Esophagus muscularis mucosa (tissue), 4 donors: ENCODE measurements at places on chromosomes 2 and 18.

DNA sequence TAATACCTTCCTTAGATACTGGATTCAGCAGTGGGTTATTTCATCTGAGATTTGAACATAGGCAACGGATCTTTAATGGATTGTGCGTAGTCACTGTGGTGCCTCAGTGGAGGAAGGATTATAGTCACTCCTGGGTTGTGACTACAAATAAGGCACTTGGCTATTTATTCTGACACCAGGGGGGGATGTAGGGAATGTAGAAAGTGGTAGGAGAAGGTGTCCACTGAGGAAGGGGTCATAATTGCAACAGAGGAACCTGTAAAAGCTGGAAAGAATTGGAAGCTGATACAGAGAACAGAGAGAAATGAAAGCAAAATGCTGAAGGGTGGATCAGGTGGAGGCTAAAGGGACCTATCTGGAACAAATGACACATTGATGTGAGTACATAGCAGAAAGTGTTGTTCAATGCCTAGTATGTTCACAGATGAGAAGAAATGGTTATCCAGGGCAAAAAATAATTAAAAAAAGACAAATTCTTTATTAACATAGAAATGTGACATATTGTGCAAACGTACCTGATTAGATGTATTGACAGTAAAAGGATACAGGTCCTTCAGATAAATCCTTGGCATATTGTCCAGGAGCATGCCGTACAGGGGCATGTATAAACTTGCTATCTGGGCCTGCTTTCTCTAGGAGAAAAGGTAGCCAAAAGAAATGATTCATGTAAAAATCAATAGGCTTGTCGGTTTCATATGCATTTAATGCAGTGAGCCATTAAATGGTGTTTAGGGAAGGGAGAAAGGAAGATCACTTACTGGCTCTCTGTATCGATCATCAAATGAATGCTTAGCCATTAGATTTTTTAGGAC lies 91.2 kb upstream of the CCDC195 start:
- no peak for DNase-seq

- no peak for DNase-seq
These were observed 10.5 kb upstream of the CDK15 start for GRCh38 chr2:201795607-201796477.

GRCh38 chr2:48829036-48829435 lies 73.5 kb upstream of the LHCGR start:
- peak; percentile 19 for DNase-seq

GRCh38 chr2:69612200-69612599 lies 31.3 kb downstream of the AAK1 start:
- DNase-seq = no peak

- no peak for DNase-seq
These were observed 32.2 kb upstream of the PIK3C3 start for GRCh38 chr18:41922841-41923240.

GRCh38 chr2:119439574-119440500 lies 8.2 kb downstream of the TMEM37 start:
- no peak for DNase-seq

DNA sequence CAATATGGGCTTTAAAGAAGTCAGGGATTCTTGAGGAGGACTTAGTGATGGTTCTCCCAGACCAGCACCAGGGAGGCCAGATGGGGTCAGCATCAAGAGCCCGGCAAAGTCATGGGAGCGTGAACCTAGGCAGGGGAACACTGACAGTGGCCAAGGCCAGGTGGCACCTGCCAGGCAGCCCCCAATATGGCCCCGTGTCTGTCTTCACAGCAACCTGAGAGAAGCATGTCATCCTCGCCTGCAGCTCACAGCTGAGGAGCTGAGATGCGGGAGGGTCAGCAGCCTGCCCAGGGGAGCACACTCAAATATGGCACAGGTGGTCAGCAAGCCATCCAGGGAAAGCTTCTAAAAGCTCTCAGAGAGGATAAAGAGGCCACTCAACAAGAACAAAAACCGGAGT lies 105.7 kb upstream of the GPC1 start:
- DNase-seq = no peak

GRCh38 chr2:135072125-135072997 lies 20.3 kb downstream of the RAB3GAP1 start:
- DNase-seq = no peak

- DNase-seq = no peak
These were observed 27.1 kb downstream of the KIAA2012 start for GRCh38 chr2:202100176-202100575.

DNA sequence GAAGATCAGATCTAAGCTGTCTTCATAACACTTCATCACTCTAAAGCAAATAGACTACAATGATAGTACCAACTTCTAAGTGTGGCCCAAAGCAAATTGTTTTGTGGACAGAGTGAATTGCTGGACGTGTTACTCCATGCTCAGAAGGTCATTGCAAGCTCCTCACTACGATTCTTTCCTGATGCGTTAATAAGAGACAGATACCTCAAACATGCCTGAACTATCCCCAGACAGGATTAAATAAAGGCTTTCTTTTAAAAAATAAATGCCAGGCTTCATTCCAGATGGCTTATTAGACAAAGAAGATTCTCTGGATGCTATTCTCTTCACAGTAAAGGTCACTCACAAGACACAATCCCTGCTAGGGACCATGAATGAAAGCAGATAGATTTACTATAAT lies 621.2 kb downstream of the DCDC2C start:
- DNase-seq = no peak

GRCh38 chr2:114068438-114068837 lies 178.5 kb downstream of the ACTR3 start:
- DNase-seq = no peak

- DNase-seq = no peak
These were observed 65.6 kb upstream of the REV1 start for GRCh38 chr2:99555404-99555803.

- DNase-seq = no peak
These were observed 12.9 kb downstream of the IER3IP1 start for GRCh38 chr18:47163241-47163640.

- no peak for DNase-seq
These were observed 863.7 kb downstream of the EPHA4 start for GRCh38 chr2:220708366-220708765.

DNA sequence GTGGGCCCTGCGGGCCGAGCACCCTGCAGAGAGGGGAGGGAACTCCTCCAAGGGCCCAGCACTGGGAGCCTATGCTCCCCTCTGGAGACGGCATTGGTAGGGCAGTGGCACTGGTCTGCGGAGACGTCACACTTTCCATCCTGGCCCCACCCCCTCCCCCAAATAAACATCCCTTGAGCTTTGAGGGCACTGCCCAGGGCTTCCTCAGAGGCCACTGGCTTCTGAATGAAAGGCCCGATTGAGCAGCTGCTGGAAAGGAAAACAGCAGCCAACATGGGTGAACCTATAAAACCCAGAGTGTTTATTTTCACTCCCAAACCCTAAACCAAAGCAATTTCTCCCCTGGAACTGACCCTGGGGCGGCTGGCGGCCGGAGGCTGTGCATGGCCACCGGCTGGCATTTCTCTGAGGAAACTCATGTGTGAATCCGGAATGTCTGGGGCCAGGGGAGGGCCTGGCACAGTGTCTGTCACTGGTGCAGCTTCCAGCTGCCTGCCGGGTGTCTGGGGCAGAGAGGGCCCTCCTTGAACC lies 138.9 kb downstream of the DYSF start:
- no peak for DNase-seq

GRCh38 chr2:11480859-11481258 lies 14.9 kb upstream of the E2F6 start:
- DNase-seq = no peak

DNA sequence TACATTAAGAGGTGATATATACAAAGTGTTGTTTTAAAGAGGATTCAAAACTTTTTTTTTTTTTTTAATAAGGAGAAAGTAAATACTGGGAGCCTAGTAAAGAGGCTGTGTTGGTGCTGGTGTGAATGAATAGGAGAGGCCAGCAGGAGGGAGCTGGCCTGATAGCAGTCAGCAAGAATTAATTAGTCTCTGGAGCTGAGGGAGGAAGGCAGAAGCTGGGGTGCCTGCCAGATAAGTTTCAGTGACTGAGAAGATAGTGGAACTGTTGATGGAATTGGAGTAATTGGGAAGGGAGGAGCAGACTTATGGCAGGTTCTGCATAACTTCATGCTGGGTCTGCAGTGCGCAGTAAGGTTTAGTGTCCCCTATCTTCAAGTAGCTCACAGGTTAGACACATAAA lies 36.2 kb upstream of the SNORC start:
- no peak for DNase-seq

GRCh38 chr2:120628248-120628647 lies 107.4 kb upstream of the GLI2 start:
- DNase-seq = no peak

- DNase-seq = no peak
These were observed 11.7 kb downstream of the CCBE1 start for GRCh38 chr18:59685501-59685900.

DNA sequence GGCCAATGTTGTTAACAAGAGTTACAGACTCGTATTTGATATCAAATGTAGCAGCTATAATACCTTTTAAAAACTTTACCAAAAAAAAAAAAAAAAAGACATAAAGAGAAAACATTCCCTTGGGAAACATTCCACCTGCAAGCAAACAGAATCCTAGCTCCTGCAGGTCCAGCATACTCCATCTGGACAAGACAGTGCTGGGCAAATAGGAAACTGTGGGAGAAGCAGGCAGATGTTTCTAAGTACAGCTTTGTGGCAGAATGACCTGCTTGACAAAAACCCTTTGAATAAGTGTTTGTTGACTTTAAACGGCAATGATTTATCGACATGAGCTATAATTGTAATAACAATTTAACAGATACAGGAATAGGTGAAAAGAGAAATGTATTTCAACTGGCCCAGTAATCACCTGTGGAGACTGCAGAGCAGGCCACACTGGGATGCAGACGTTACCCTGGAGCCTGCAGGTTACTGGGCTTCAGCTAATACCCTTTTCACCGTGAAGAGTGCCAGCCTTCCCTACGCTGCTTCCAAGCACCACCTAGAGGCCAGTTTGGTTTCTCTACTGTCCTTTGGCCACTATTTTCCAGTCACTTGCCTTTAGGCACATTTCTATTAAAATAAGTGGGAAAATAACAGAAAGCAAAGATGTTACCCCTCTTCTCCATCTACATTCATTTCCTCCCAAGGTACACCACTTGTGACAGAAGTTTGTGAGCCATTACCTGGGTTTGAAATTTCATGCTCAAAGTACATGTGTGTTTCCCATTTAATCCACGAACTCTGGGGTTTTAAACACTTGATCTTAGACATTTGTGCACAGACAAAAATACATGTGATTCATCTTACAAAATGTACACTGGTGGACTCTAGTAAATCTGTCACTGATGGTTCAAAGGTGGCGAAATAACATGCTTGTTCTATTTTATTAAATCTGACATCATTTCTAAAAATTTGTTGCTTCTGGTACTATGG lies 96.9 kb upstream of the ZNF397 start:
- DNase-seq = peak; percentile 31

DNA sequence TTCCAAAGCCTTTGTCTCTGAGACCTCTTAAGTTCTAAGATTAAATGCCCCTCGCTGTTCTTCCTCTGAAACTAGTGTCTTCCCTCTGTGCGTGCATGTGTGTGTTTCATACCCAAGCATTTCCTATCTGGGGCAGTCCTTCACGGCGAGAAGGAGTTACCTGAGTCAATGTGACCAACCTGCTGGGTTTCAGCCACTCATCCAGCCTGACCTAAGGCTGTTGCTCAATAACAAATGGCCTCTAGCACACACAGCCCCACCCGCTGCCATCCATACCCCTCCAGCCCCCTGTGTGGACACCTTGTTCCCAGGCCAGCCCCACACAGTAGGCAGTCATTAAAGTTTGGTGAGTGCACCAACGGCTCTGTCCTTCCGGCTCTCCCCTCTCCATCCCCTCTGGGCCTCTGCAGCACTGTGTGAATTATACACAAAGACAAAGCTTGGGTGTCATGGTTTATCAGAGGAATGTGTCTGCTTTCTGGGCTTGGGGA lies 53.8 kb upstream of the FOSL2 start:
- DNase-seq = no peak

GRCh38 chr2:44301111-44301510 lies 25.8 kb downstream of the SLC3A1 start:
- no peak for DNase-seq

- no peak for DNase-seq
These were observed 496.5 kb upstream of the SOX11 start for GRCh38 chr2:5195636-5196035.

- DNase-seq = no peak
These were observed 432.4 kb downstream of the FBXO15 start for GRCh38 chr18:73715210-73715670.

- DNase-seq = no peak
These were observed 938.5 kb upstream of the SOX11 start for GRCh38 chr2:4753721-4754120.

- DNase-seq = no peak
These were observed 7.1 kb downstream of the KCNF1 start for GRCh38 chr2:10918661-10919409.

GRCh38 chr2:11458753-11459152 lies 7.2 kb downstream of the E2F6 start:
- DNase-seq = no peak

GRCh38 chr2:238286987-238287736 lies 1.2 kb downstream of the PER2 start:
- no peak for DNase-seq

- DNase-seq = no peak
These were observed 65.2 kb upstream of the CTDP1 start for GRCh38 chr18:79614211-79614955.

DNA sequence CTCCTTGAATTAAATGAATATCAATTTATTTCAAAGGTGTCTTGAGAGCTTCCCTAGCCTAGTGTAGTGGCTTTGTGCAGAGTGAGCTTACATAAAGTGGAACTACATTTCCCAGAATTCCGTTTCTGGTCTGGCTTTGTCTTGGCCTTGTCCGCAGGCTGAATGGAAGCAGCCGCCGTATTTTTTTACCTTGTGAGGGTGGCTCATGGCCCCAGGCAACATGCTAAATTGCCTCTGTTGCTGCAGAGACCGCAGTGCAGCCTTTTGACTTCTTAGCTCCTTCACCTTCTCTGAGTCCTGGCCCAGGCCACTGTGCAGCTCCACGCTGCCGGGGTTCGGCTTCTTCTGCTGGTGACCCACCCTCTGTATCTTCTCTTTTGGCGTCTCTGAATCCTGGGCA lies 114.8 kb upstream of the SLC38A11 start:
- no peak for DNase-seq

DNA sequence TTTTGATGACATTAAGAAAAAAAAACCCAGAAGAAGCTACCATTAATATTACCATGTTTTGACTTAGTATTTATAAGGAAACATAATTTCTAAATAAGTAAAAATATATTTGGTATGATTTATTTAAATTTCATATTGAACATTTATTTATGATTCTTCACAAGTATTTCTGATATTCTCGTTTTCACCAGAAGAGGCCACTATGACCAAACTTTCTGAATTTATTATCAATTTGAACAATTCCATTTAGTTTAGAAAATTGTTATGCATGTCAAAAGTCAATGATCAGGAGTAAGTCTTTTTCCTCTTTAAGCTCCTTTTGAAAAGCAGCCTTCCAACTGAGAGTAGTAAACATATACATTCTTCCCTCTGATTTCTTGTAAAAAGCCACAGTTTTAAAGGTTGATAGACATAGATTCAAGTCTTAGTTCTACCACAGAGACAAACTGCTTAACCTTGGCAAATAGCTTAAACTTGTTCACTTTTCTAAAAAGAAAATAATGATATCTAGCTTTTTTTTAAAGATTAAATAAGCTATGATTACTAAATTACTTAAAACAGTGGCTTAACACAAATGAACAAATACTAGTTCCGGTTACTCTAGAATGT lies 329.9 kb downstream of the TRIB2 start:
- no peak for DNase-seq
